Stimulated activated CD4-positive, alpha-beta T cell treated with anti-CD3 and anti-CD28 coated beads, Interleukin-12 subunit alpha, Interleukin-12 subunit beta, amount 100 ng/mL, for 4 hours (primary cell): ENCODE measurements at places on chromosomes 6 and 20.

- no peak for DNase-seq
Measured at GRCh38 chr6:110878751-110879522, 4.4 kb downstream of the AMD1 start.

DNA sequence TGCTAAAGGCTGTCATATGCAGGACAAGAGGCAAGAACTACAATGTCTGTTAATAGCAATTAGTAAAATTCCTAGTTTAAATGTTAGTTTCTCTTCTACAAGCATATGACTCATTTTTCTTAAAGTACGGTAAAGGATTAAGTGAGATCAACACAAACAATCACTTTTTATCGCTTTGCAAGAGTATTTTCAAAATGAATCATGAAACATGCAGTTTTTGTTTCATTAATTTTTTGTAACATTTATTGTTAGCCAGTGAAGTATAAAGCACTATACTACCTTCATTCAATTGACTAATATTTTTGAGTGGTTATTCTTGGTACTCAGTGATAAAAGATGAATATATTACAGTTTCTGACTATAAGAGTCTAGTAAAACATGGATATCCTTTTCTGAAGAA is 138.6 kb downstream of the AHI1 start:
- DNase-seq, result no peak

- DNase-seq, result peak; percentile 41
Measured at GRCh38 chr6:43454696-43455530, 435 bp downstream of the DLK2 start.

DNA sequence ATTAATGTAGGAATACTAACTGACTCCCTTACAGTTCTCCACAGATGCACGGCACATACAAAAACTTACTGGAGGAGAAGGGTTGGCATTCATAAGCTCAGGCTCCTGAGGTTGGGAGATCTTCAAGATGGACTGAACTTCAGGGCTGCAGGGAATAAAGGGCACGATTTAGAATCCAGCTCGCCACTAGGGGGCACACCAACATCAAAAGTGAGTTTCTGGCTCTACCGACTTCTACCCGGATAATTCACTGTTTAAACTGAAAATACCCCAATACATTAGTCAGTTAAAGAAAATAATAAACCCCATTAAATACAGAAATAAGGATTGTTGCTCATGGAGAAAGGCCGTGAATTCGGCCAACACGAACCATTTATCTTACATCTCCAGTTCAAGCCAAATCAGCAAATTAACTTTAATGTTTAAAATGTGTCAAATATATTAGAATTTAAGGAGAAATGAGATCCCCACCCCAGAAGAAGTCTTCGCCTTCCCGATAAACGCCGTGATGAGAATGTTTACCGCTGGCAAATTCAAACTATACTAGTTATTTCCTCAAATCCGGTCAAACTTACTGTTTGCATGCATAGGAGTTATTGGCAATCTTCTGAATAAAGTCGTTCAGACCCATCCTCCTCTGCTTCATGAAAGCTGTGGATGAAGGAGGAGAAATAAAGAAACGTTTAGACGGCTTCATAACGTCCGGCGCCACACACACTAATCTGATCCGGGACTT is 121.7 kb upstream of the SLC2A12 start:
- DNase-seq, result peak; percentile 90

DNA sequence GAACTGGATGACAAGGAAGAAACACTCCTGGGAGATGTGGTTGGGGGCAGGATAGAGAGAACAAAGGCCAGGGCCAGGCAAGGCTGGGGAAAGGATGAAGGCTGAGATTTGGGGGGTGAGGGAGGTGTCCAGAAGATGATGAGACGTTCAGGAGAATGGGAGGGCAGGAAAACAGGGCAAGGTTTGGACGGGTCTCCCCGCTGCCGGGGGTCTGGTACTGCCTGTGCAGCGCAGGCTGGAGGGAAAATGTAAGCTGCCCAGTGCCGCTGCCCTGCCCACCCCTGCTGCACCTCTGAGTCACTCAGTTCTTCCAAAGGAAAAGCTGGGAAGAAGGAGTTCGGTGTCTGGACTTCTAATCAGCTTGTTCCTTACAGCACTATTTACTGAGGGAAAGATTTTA is 130.9 kb downstream of the DTNBP1 start:
- no peak for DNase-seq

- no peak for DNase-seq
Measured at GRCh38 chr6:71079677-71080076, 122.8 kb upstream of the B3GAT2 start.

GRCh38 chr6:167325766-167326165 is 880 bp downstream of the TTLL2 start:
- no peak for DNase-seq

DNA sequence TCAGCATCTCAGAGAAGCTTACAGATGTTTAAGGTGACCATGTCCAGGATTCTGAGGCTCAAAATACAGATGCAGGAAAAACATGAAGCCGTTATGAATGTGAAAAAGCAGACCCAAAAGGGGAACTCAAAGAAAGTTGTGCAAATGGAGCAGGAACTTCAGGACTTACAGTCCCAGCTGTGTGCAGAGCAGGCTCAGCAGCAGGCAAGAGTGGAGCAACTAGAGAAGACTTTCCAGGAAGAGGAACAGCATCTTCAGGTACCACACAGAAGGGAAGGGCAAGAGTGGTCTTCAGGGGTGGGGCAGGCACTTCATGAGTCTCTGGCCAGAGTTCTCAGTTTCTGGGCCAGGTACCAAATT is 15.2 kb downstream of the RNF8 start:
- DNase-seq, result no peak

GRCh38 chr6:150004101-150004782 is 21.1 kb downstream of the RAET1L start:
- no peak for DNase-seq

DNA sequence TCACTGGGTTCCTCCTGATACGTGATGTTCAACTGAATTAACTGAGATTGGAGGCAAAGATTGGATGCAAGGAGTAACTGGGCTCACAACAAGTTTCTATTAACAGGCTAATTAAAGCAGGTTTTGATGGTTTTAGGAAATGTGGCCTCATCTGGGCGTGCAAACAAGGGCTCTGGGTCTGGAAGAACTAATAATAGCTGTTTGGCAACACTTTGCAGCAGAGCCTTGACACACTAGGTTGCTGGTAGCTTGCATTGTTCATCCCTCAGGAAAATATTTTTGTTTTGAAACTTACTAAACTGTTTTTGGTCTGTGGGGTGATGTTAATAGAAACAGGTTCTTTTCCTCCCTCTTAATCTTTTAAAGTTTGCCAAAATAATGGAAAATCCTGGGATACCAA is 117.2 kb upstream of the CD93 start:
- no peak for DNase-seq

GRCh38 chr6:34213772-34214171 is 22.9 kb upstream of the HMGA1 start:
- DNase-seq, result no peak

DNA sequence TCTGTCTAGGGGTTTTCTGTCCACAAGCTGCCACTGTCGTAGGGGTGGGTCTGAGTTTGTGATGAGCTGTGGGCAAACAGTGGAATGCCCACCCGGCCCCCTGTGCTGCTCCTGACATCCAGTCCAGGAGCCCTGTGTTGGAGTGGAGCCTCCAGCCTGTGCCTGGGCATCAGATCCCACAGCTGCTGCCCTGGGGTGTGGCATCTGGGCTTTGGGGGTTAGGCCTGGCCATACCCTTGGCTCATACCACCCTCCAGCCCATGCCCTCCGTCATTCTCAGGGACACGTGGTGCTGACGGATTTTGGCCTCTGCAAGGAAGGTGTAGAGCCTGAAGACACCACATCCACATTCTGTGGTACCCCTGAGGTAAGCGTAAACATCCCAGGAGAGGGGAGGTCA is 12.9 kb downstream of the SGK2 start:
- DNase-seq, result no peak

DNA sequence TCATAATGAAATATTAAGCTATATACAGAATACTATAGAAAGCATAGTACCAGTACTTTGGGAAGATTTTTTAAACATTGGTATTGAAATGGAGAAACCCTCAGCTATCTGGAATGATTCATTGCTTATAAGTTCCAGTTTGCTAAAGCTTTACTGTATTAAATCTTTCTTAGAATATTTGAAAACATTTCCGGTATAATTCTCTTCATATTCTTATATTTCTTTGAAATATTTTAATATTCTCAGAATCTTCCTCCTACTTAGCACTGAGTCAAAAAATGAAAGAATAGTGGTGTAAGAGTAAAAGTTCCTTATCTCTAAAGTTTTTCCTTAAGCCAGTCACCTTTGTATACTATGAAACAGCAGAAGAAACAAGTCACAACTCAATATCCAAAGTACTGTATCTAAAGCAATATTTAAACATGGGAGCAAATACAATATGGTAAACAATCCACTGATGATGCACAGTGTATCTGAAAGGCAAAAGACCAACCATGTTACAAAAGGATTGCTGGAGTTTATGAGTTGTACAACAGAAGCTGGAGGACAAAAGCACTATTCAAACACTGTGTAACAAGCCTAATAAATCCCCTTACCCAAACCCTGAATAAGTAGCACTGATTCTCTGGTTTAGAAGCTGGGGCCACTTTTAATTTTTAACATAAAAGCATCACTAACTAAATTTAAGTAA is 102.1 kb downstream of the PRDM1 start:
- no peak for DNase-seq

- DNase-seq, result peak; percentile 77
Measured at GRCh38 chr6:31572041-31572911, at the start of gene LTA. Gene LTA, plus strand, starts transcription at chr6:31572289. Its CDS starts 454 bp downstream, at chr6:31572743.

DNA sequence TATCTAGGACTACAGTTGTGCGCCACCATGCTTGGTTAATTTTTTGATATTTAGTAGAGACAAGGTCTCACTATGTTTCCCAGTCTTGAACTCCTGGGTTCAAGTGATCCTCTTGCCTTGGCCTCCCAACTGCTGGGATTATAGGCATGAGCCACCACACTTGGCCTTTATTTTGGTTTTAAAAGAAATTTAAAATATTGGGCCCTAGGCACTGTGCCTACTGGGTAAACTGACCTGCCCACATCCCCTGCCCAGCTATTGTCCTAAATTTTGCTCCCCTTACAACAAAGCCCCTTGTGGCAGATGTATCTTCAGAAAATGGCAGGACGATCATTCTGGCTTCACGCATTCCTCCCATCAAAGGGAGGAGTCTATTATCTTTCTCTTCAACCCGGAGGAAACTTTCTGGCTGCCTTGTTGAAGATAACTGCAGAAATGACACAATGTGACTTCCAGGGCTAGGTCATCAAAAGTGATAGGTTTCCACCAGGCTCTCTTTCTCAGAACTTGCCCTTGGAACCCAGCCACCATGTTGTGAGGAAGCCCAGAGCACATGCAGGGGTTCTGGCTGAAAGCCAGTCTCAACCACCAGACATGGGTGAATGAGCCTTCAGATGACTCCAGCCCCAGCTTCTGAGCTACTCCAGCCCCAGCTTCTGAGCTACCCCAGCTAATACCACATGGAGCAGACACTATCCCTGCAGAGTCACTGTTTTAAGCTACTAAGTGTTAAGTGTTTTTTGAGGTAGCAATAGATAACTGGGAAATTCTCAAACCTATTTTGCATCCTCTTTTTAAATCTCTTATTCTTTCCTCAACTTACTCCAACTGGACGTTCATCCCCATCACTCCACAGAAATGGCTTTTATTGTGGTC is 4.6 kb upstream of the GUCA1B start:
- no peak for DNase-seq

DNA sequence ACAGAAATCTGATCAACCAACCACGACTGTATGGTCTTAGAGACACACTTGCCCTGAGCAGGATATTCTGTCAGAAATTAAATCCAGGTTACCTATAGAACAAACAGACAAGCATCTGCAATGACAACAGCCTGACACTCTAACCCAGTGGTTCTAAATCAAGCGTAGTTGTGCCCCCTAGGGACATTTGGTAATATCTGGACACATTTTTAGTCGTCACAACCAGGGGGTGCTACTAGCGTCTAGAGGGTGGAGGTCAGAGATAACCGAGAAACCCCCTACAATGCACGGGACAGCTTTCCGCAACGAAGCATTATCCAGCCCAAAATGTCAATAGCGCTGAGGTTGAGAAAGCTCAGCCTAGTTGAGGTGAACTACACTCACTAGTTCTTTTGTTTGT is 32.3 kb downstream of the ID4 start:
- DNase-seq, result no peak

GRCh38 chr6:69026715-69027114 is 391.6 kb downstream of the ADGRB3 start:
- no peak for DNase-seq
